GM13977 (cell line): ENCODE measurements at places on chromosomes 11 and 22.

- DNase-seq = no peak
Measured at GRCh38 chr11:132300283-132300682, 929.9 kb downstream of the NTM start.

DNA sequence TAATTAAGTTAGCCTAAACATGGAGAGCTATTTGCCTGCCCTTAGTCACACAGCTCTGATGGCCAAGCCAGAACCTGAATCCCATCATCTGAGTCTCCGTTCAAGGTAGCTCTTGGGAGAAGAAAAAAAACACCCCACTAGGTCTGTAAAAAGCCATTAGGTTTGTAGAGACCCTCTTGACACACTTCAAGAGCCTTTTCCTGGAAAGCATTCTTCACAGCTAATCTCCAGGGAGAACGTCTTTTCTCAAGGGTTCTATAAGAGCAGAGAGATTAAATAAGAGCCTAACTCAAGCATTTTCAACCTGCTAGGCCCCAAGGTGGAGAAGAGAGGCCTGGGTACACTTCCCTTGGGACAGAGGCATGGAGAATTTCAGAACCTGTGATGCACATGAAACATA is 61.6 kb upstream of the NAV2 start:
- no peak for DNase-seq

DNA sequence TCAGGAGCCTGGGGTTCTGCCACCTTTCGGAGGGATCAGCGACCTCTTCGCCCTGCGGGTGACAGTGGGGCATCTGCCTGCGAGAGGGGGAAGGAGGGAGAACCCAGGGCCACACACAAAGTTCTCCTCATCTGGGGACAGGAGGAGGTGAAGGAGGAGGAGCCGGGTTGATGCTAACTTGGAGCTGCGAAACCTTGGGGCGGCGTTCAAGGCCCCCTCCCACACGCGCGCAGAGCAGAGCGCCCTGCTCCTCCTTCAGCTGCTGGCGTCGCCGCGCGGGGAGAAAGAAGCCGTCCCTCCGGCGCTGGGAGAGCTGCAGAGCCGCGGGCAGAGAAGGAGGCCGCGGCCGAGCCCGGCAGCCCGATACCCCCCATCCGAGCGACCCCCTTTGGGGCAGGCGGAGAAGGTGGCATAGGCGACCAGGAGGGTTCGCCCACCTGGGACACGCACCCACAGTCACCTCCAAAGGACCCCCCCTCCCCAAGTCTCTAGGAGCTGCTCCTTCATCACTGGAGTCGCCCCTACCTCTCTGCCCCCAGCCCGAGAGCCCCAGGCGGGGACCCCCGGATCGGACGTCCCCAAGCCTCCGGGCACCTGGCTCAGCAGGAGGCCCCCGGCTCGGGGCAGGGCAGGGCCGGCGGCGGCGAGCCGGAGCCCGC is at the start of gene RASD2:
RASD2 (plus strand) TSS at position 237 of the 659 bp plus-strand sequence. CDS start 5,979 bp downstream, outside the sequence.
- DNase-seq = no peak

- DNase-seq = no peak
Measured at GRCh38 chr22:48098921-48099245, 1336.4 kb downstream of the TBC1D22A start.

DNA sequence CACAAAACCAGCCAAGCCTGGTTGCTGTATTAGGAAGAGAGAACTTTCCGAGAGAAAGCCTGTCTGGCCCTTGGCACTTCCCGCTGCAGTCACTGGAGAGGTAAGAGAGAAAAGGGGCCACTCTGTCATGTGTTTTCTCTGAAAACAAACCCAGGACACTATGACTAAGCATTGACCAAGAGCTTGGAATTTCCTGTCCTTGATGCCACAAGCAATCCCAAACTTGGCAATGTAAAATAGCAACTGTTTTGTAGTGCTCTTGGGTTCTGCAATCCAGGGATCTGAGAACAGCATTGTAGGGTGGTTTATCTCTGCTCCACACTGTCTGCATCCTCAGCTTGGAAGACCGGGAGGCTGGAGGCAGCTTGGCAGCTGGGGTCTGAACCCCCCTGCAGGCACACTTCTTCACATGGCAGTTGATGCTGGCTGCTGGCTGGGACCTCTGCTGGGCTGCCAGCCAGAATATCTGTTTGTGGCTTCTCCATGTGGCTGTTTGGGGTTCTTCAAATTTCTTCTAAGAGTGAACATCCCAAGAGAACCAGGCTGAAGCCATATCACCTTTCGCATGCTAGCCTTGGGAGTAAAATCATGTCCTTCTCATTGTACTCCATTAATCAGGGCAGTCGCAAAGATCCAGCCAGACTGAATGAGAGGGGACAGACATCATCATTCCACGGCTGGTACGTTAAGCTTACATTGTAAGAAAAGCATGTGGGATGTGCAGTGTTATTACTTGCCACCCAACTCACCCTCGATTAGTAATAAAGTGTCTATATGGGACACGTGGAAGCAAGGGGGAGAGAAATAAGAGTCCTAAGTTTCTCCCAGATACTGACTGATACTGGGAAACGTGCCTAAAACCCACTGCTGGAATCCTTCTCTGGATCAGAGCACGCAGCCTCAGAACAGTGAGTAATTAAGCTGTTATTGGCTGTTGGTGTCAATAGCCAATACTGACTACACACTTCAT is 537.4 kb upstream of the B3GAT1 start:
- DNase-seq = no peak

DNA sequence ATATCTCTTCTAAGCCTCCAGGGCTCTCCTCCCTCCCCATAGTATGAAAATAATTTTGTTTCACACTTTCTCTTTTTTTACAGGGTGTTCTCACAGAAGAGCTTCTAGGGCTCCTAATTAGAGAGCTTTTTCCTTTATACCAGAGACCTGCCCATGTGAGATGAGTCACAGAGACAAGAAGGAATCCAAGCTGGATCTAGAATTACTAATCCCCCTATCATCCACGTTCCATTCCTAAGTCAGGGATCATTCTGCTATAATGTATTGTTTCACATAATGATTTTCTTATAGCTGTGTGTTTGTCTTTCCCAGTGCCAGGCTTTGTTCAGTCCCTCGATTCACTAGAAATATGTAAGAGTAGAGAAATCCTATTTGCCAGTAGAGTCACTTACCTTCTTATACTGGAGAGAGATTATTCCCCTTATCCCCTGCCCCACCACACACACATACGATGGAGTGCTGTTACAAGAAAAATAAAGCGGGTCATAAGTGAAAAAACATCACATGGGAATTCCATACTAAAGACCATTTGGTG is 778.3 kb upstream of the LRRC4C start:
- no peak for DNase-seq
